ENCODE measurements at places on chromosomes 16 and 17.

DNA sequence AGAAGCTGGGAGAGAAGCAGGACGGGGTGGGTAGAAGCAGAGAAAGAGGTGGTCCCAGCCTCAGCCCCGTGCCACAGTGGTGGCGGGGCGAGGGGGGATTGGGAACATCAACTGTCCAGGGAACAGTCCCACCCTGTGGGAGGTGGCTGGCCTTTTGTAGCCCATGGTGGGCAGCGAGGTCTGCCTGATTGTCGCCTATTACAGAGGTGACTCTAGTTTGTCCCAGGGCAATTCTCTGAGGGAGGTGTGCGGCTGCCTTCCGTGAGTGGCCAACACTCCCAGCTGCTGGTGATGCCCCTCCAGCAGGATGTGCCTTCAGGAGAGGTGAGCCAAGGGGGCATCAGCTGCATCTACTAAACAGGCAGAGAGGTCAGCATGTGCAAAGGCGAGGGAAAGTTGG lies 5.0 kb upstream of the BRD7 start:
- DNase-seq: no peak

GRCh38 chr17:15257796-15258512 lies 7.2 kb downstream of the PMP22 start:
- no peak for DNase-seq

DNA sequence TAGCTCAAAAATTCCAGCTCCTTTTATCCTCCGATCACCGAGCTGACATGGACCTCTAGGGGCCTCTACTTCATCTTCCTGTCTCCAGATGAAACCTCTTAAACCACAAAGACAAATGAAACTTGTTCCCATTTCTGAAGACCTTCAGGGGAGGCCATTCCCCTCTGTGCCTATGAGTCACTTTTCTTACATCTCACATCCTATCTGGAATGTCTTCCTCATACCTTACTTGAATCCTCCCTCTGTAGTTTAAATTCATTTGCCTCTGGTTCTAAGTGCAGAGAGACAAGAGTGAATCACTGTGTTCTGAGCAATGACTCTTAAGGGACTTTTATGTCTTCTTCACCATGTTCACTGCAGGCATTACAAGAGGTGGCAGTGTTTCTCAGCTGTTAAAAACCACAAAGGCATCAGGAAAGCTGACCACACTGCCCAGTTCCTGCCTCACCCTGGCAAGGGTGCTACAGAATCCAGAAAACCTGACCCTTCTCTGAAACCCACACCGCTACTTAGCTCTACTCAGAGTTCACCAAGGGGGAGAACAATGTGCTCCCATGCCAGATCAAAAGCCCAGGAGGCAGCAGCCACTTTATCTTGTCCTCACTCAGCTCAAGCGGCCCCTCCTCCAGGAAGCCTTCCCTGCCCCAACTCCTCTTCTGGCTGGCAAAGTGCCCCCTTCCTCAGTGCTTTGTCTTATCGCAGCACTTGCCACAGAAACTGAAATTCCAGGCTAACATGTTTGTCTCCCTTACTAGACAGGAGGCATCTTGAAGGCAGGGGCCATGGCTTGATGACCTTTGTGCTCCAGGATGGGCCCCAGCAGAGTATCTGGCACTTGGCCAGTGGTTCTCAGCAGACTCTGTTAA lies 6.4 kb downstream of the CUEDC1 start:
- peak; percentile 89 for DNase-seq

- DNase-seq: no peak
Observed at GRCh38 chr17:850851-851763, 69.0 kb downstream of the MRM3 start.

GRCh38 chr17:29674281-29674680 lies 51.6 kb upstream of the CORO6 start:
- DNase-seq: no peak

DNA sequence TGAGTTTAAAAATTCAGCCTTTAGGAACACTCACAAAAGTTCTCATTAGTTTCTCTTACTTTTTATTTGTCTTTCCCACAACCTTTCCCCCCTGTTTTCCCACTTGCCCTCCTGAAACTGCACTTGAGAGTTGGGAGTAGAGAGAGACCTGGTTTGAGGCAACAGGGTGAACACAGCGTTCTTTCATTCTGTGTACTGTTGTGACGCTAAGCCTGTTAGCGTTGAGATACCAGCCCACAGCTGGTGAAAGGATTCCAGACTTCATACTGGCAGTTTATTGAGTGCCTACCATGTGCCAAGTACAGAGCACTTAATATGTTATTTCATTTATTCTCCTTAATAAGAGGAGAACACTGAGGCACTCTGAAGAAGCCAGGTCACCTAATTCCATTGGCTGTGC lies 10.3 kb downstream of the TNRC6C start:
- DNase-seq: no peak
